ENCODE measurements at places on chromosomes 11 and 22.

DNA sequence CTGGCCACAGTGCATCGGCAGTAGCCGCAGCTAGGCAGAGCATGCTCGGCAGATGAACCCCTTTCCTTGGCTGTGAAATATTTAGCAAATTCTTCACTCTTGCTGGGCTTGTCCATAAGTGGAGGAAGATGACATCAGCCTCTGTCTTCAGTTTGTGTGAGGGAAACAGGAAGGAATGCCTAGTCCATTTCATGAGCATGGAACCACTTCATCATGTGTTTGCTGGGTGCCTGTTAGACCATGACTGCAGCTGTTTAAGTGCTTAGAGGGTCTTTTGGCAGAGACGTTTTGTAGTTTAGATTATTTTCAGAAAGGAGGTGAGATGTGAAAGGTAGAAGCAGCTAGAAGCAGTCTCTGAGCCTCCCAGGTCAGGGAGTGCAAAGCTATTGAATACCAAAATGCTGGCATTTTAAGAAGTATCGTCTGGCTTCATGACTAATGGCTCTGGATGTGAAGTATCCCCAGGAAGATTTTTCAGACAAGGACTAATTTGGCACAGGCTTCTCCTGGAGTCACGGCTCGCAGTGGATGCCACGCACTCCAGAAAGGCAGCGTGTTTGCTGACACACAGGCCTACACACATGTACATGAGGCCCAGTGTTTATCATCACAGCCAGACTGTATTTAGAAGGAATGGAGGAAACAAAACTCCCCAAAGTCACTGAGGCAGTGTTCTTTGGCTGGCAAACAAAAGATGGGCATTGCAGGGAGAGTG, 43.1 kb upstream of the GRAMD1B start:
- DNase-seq: no peak

GRCh38 chr11:127939000-127939399, 648.4 kb downstream of the ETS1 start:
- no peak for DNase-seq

GRCh38 chr11:84847842-84848241, 779.3 kb downstream of the DLG2 start:
- no peak for DNase-seq

DNA sequence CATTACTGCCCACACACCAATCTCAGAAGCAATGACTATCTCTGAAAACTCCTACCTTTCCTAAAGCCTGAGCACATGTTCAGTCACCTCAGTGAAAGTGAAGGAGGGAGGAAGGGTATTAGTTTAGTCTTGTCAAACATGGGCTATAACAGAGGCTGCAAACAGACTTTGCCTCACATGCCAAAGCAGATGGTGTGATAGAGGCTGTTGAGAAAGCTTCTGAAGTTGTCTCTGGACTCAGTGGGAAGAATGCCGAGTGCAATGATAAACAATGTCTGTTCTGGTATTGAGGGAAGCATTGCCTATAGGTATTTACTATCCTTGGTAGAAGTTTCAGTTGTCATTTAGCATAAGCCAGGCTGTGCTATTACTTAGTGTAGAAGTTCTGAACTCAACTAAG, 314.5 kb upstream of the CCDC90B start:
- no peak for DNase-seq
